Lower lobe of right lung (tissue), 2 donors: ENCODE measurements at places on chromosomes 5 and 9. TPM values are rescaled to one million over a fixed set of nuclear protein-coding genes. Genes with fewer than 3 reads are reported as not detected.

PALM2AKAP2 gene
- 26.2 TPM for total RNA-seq

DNA sequence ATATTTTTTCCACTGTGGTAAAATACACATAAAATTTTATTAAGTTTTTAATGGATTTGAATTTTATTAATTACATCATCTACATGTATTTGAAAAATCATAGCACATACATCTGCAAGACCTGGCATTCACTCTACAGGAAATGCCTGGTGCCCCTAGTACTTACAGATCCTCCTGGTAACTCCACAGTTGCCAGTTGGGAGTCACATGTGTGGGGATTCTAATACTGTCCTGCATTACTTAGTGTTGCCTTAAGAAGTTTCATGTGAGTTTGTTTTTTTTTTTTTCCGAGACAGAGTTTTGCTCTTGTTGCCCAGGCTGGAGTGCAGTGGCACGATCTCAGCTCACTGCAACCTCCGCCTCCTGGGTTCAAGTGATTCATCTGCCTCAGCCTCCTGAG, 18.1 kb downstream of the KDM3B start:
- no peak overlapping the region for H3K27ac ChIP-seq
- H3K4me1 ChIP-seq: peaks cover 60% of the 10 kb centered on the region

- H3K27ac ChIP-seq: no peak overlapping the region
- no peaks in the 10 kb centered on the region for H3K36me3 ChIP-seq
- peak; percentile 69 for DNase-seq
- no peak overlapping the region for H3K4me3 ChIP-seq
- H3K4me1 ChIP-seq: peaks cover 5% of the 10 kb centered on the region
Measured at GRCh38 chr9:123360161-123361085, 4.4 kb downstream of the CRB2 start.

GRCh38 chr5:160458806-160459800, 37.4 kb downstream of the PTTG1 start:
- H3K4me3 ChIP-seq: no peak overlapping the region
- H3K27me3 ChIP-seq: no peaks in the 10 kb centered on the region
- H3K36me3 ChIP-seq: no peaks in the 10 kb centered on the region
- no peak overlapping the region for H3K27ac ChIP-seq
- DNase-seq: no peak

DNA sequence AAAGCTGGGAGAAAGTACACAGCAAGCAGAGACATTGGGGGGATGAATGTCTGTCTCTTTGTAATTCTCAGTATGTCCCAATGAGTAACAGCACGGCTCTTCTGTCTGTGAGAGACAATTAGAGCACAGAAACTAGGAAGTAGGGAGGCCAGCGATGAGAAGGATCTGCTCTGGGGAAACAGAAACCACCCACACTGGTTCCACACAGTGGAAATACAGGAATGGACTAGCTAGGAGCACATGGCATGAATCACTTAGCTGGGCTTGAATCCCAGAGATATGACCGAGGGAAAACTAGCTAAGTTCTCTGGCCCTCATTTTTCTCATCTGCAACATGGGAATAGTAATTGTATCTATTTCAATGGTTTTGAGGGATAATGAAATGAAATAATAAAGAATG, 895.9 kb downstream of the TLE4 start:
- DNase-seq: no peak
- H3K4me1 ChIP-seq: no peaks in the 10 kb centered on the region
- H3K27ac ChIP-seq: no peak overlapping the region
- no peak overlapping the region for H3K4me3 ChIP-seq
- no peaks in the 10 kb centered on the region for H3K27me3 ChIP-seq

GRCh38 chr9:99296291-99296951, 74.3 kb downstream of the SEC61B start:
- H3K4me3 ChIP-seq: peak overlapping the region; percentile 39
- no peaks in the 10 kb centered on the region for H3K27me3 ChIP-seq
- DNase-seq: no peak
- no peak overlapping the region for H3K27ac ChIP-seq
- no peaks in the 10 kb centered on the region for H3K4me1 ChIP-seq

DNA sequence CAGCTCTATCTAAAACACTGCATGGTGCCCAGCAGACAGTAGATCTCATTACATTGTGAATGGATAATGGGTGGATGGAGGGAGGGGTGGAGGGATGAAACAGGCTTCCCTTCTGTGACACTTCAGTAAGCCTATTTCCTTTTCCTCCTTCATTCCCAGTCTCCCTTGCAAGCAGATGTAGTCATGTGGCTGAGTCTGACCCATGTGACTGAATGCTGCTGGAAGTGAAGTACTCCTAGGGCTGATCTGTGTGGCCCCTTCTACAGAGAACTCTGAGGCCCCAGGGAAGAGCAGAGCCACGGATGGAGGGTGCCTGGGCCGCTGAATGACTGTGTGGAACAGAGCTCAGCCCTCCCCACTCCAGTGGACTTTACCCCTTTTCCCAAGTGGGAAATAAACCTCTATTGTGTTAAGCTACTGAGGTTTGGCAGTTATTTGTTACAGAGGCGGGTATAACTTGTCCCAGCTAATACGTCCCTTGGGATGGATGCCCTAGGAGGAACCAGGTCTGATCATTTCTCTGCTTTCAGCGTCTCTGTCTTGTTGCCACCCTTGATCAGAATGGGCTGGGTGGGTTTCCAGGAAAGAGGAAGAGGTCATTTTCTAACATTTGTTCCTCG, 176.1 kb upstream of the MVB12B start:
- H3K4me3 ChIP-seq: no peak overlapping the region
- H3K4me1 ChIP-seq: peaks cover 7% of the 10 kb centered on the region
- H3K36me3 ChIP-seq: no peaks in the 10 kb centered on the region
- H3K27me3 ChIP-seq: peaks cover 6% of the 10 kb centered on the region
- no peak for DNase-seq
- H3K27ac ChIP-seq: no peak overlapping the region
